Effector memory CD4-positive, alpha-beta T cell (primary cell): ENCODE measurements at places on chromosomes 11 and 22.

GRCh38 chr11:64138398-64138797 is 27.5 kb downstream of the MACROD1 start:
- DNase-seq: no peak

DNA sequence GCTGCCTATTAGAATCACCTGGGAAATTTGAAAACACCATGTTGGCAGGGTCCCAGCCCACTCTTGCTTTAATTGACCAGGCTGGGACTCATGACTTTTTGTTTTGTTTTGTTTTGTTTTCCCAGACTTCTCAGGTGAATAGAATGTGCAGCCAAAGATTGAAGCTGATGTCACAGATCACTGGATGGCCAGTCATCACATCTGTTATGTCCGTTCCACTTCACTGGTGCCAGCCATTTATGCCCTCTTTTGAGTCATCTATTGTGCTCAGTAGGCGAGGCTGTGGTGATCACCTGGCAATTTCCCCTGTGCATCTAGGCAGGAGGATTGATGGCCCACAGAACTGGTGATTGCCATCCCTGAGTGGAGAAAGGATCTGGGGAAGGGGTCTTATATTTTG is 297.3 kb downstream of the INSC start:
- no peak for DNase-seq

GRCh38 chr11:125494031-125494360 is 2.1 kb downstream of the FEZ1 start:
- no peak for DNase-seq

DNA sequence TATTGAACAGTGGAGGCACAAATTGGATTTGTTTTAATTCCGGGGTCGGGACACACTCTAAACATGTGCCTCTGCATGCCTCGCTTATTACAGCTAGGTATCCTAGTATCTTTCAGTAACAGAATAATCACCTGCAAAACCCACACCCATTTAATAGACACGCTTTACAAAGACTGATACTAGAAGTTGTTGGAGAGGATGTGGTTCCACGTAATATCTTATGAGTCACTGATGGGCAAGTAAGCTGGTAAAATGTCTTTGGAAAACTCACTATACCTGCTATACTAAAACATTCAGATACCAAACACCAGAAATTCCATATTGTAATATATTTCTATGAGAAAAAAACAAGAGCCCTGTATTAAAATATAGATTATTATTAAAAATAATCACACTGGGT is 84.0 kb downstream of the GGTLC2 start:
- no peak for DNase-seq

GRCh38 chr11:2921261-2921660 is 8.0 kb downstream of the PHLDA2 start:
- DNase-seq: no peak
